ENCODE measurements at places on chromosomes 4 and X.
A peak's percentile ranks its signal among the peaks of the same experiment; 100 is the strongest.

- DNase-seq: no peak
Observed at GRCh38 chr4:182447767-182448280, 204.6 kb downstream of the TENM3 start.

GRCh38 chr4:159284113-159284512 lies 181.2 kb downstream of the RAPGEF2 start:
- no peak for DNase-seq

DNA sequence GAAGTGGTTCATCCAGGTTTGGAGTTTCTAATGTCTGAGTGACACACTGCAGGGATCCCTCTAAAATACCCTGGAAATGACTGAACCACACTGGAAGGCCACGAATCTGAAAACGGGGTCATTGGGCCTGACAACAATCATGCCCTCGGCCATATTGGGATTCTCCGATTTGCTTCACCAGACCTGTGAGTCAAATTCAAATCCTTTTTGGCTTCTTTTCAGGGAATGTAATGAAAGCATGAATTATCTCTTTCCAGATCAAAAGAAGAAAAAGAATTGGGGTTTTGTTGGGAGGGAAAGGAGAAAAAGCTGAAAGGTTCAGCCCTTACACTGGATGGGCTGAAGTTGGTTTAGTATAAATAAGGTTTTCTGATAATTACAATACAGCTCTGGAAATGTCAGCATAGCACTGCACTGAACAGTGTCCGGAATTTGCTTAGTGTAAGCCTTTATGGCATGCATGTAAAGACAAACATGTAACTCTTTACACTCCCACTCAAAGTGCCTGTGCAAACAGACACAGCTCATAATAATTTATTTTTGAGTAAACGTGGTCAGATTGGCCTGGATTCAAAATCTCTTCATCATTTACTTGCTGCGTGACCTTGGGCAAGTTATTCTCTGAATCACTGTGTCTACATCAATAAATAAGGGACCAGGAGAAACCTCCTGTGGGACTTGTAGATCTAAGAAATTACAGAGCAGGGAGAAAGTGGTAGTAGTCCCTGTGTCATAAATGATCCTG lies 21.4 kb downstream of the CT47C1 start:
- DNase-seq: no peak

- DNase-seq: no peak
Observed at GRCh38 chrX:65610040-65610439, 57.4 kb upstream of the MSN start.

- DNase-seq: no peak
Observed at GRCh38 chr4:10079912-10080588, 36.5 kb downstream of the WDR1 start.

DNA sequence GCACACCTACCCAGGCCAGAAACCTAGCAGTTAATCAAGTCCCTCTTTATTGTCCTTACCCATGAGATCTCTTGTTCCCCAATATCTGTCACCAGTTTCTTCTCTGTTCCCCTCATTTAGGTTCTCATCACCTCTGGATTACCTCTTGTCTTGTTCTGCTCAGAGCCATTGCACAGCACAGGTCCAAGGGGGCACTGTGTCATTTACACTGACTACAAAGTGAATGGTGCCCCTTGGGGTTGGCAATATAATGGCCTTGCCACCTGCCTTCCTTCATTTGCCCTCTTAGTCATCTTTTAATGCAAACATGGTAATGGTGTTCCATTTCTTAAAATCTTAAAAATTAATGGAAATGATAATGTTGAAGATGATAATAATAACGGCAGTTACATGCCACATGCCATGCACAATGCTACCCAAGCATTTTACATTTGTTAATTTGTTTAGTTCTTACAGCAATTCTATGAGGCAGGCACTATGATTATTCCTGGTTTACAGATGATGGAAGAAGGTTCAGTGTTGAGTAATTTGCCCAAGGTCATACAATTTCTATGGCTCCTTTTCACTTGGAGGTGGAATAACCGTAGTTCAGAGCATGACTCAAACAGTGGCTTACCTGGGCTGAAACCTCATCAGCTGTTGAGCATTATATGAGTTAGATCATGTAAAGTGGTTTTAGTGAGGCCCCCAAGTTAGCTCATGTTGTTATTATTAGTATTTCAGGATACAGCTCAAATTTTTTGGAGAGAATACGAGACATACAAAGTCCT lies 117.9 kb downstream of the RASL11B start:
- DNase-seq: no peak

DNA sequence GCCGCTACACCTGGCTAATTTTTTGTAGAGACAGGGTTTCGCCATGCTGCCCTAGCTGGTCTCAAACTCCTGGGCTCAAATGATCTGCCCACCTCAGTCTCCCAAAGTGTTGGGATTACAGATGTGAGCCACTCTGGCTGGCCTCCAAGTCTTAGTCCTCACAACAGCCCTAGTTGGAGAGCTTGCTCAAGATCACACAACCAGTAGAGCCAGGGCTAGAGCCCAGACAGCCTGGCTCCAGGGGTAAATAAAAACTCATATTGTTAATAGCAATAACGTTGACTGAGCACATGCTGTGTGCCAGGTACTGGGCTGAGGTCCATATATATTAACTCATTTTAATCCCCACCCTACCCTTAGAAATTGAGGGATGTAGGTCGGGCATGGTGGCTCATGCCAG lies 7.3 kb upstream of the JAKMIP1 start:
- DNase-seq: no peak

DNA sequence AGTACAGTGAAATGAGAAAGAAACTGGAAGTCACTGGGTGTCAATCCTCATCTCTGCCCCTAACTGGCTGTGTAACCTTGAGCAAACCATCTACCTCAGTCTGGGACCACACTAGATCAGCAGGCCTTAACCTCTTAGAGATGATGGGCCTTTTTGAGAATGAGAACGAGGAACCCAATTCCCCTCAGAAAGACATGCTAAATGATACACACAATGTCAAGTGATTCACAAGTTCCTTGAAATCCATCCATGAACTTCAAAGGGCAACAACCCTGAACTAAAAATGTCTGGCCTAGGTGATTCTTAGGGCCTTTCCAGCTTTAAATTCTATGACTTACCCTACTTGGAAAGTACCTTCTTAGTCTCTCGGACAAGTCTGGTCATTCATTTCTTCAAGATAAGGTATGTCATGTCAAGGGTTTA lies 47.4 kb downstream of the ACSL4 start:
- no peak for DNase-seq

DNA sequence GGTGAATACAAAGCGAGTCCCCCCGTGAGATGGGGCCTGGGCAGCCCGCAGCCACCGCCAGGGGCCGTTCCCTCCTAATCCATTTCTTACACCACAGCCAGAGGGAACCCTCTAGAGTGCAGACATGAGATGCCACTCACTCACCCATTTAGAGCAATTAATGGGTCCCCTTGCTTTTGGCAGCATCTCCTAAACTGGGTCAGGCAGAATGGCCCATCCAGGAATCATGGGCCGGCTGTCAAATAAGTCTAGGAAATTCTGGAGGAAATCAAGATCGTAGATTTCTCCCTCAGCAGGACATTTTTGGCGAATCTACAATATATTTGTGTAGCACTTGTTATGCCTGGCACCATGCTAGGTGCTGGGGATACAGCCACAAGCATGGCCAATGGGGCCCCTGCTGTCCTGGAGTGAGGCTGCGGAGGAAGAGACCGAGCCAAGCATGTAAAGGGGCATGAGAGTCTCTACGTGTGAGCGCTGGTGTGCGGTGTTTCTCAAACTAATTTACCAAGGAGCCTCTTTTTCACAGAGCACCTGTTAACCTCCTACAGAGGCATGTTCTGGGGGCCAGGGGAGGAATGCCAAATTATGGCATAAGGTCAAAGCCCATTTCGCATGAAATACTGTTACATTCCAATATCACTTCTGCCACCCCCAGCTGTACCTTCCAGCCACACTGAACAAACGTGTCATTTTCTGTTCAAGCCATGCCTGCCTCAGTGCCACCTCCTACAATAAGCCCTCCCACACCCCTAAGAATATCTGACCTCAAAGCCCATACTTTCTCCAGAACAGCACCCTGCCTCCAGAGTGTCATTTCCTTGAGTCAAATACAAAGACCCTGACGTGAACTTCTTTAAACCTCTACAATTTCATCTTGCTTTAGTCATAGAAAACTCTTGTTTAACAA lies 28.1 kb upstream of the JAKMIP1 start:
- no peak for DNase-seq

DNA sequence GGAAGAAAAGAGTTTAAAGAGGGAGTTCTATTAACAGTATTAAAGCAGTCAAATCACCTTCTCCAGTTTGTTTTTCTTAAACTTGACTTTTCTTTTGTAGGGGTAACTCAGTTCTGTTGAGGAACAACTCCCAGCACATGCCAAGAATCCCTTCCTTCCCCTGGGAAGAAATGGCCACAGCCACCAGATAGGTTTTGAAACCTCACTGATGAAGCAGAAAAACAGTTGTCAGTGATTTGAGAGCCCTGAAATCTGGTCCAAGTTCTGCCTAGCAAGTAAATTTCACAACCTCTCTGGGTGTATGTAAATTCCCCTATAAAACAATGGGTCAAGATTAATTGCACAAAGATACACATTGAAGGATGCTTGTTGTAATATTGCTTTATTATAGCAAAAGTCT lies 167.1 kb downstream of the DHX15 start:
- no peak for DNase-seq

- no peak for DNase-seq
Observed at GRCh38 chr4:40614031-40614430, 15.6 kb downstream of the RBM47 start.

- no peak for DNase-seq
Observed at GRCh38 chrX:110321670-110322069, 3.8 kb upstream of the AMMECR1 start.

DNA sequence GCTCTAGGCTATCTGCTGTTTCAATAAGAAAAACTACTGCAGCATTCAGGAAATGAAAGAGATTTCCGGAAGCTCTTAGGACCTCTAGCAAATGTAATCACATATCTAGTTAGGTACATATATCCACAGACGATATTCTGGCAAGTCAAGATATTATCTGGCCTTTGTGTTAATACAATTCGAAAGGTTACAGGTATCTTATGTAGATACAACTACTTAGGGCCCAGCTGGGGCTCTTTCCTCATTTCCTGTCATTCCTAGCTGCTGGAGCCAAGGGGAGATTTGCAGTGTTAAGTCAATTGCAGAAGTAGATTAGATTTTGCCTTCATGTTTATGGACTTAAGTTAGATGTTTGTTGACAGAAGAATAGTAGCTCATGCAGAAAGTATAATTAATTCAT lies 299.5 kb downstream of the ARHGAP24 start:
- no peak for DNase-seq

- no peak for DNase-seq
Observed at GRCh38 chr4:1981251-1982058, 27.3 kb downstream of the NELFA start.

- no peak for DNase-seq
Observed at GRCh38 chr4:123599061-123599919, 202.7 kb downstream of the SPRY1 start.

- no peak for DNase-seq
Observed at GRCh38 chrX:12225107-12225506, 86.8 kb downstream of the FRMPD4 start.

DNA sequence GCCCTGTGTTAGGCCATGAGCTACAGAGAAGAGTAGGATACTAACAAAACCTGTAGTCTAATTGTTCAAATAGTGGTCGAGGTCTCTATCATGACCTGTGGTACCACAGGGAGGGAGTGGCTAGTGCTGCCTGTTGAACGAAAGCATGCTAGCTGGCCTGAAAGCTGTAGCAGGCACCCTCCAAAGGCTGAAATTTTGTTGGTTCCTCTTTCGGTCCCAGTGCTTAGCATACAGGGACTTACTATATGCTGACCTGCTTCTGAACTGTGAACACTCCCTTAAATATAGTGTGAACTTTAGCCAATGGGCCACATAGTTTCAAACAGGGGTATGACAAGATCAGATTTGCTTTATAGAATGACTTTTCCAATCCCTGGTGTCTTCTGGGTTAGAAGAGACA lies 113.4 kb downstream of the PJA1 start:
- DNase-seq: no peak

DNA sequence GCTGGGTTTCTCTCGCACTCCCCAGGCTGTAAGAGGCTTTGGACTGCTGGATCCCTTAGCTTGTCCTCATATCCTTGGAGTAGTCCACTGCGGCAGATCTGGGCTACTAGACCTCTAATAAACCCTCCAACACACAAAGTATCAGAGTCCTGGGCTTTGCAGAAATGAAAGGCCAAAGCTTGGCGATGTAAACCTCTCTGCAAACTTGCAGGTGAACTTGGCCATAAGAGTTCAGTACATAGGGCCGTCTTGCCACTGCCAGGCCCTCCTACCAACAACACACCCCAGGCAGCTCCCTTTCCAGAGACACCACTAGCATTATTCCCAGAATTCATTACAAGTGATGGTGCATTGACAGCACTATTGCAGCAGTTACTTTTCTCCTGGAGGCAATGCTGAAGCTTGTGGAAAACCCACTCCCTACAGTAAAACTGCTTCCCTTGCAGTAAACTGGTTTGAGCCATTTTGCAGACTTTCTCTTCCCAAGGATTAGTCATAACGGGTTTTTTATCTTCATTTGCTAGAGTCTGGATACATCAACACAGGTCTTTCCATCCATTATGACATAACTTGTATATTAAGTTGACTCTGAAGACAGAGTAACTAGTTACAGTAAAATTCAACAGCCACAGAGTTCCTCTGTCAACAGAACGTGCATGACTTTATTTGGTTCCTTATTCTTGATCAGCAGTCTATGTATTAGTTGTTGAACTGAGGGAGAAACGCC lies 2.4 kb downstream of the ANKRD50 start:
- DNase-seq: peak; percentile 11

- no peak for DNase-seq
Observed at GRCh38 chr4:161767116-161767515, 396.7 kb downstream of the FSTL5 start.

GRCh38 chrX:129235903-129236302 lies 287.4 kb downstream of the SMARCA1 start:
- no peak for DNase-seq

- no peak for DNase-seq
Observed at GRCh38 chr4:147054228-147054872, 108.7 kb upstream of the TTC29 start.

DNA sequence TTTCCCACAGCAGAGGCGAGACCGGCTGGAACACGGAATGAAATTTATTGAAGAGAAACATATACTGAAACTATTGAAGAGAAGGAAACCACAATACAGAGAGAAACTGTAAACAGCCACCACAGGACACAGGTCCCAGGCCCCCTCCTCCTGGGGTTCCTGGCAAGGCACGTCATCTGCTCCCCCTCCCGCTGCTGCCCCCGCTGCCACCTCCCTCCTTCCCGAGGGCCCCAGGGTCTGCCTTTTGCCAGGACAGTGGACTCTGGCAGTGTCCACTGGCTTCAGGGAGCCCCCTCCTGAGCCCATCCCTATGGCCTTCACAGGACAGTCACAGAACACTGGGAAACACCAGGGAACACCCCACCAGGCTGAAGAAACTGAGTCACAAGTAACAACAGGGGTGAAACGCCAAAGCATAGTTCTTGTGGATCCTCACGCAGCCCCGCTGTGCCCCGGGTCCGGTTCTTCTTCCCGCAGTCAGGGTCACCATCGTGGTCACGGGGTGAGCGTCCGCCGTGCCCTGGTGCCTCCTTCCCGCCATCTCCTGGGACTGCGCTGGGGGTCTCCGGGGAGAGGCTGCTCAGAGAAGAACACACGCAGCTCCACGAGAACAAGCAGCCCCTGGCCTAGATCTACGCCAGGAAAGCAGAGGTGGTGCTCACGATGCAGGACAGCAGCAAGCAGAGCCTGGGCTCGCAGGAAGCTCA lies 5.4 kb downstream of the PNMA6E start:
- DNase-seq: no peak
